ENCODE measurements at places on chromosomes 5 and 9.

DNA sequence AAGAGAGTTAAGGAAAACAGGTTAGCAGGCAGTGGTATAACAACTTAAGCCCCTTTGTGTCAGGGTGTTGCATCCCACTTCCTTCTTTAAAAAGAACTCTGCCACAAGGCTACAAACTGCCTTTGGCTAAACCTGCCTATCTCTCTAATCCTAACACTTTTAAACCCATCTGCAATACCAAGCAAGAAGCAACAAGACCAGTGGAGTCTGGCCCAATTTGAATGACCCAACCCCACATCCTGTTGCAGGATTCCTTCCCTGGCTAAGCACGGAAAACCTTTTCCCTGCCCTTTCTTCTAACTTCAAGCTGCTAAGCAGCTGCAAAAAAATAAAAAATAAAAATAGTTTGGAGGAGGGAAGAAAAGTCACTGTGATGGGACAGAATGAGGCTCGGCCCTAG is 27.1 kb downstream of the ABCA1 start:
- DNase-seq = no peak

- DNase-seq = no peak
These were observed 615.1 kb downstream of the TLE1 start for GRCh38 chr9:81074221-81074620.

DNA sequence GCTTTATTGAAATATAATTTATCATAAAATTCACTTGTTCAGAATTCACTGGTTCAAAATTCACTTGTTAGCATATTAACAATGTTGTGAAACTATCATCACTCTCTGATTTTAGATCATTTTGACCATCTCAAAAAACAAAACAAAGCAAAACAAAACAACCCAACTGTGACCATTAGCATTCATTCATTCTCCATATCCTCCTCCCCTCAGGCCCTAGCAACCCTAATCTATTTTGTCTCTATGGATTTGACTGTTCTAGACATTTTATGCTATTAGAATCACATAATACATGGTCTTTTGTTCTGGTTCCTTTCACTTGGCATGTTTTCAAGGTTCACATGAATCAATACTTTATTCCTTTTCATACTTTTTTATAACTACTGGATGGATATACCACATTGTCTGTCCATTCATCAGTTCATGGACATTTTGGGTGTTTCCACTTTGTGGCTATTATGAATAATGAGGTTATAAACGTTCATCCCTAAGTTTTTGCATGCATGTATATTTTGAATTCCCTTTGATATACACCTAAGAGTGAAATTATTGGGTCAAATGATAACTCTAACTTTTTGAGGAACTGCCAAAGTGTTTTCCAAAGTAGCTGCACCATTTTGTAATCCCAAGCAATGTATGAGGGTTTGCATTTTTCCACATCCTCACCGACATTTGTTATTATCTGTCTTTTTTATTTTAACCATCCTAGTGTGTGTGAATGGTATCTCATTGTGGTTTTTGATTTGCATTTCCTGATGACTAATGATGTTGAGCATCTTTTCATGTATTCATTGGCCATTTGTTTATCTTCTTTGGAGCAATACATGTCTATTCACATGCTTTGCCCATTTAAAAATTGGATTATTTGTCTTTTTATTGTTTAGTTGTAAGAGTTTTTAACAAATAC is 304.1 kb downstream of the SH3GL2 start:
- no peak for DNase-seq

- no peak for DNase-seq
These were observed 52.2 kb downstream of the LURAP1L start for GRCh38 chr9:12826924-12827565.

DNA sequence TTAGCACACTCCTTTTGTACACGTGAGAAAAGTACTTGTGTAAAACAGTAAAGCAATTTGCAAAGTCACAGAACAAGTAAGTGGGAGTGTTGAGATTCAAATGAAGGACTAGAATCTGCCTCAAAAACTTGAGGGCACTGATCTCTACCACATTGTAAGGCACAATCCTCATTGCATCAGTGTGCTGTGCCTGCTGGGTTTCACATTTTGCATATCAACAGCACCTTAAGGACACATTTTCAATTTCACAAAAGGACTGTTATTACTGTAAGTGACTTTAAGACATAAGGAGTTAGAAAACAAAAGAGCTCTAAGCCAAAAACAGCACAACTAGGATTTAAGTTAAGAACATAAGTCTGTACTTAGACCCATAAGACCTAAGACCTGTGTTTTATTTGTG is 44.7 kb upstream of the HK3 start:
- no peak for DNase-seq

DNA sequence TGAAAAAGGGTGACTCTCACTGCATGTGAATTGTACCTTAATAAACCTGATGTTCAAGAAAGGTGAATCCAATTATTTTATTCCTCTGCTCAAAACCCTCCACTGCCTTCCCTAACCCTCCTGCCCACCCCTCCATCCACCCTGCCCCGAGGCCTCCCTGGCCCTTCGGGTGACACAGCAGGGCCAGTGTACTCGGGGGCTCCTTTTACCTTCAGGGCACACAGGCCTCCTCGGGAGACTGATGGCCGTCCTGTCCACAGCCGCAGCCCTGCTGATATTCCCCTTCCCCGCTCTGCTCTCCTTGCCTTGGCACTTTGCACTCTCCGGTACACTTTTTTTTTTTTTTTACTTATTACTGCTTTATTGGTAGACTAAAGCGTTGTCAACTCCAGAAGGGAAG is 234.0 kb downstream of the CACNA1B start:
- DNase-seq = no peak

DNA sequence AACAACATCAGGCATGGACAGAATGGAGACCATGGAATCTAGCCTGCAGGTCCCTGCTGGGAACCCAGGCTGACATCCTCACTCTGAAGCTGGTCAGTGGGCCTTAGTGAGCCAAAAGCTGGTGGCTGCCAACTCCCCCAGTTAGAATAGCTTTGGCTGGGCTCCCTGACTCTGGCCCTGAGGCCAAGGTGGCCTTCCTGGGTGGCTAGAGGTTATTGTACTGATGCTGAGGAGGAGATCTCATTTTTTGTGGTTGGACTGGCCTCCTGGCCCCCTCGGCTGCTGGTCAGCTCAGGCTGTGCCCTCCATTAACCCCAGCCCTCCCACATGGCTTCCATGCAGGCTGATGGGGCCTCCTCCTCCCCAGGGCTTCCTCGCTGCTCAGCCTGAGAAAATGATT is 101.2 kb upstream of the PANK3 start:
- no peak for DNase-seq

- DNase-seq = no peak
These were observed 76.4 kb upstream of the SMARCA2 start for GRCh38 chr9:1938675-1939170.

GRCh38 chr9:75607521-75607920 is 283.0 kb upstream of the PCSK5 start:
- no peak for DNase-seq

DNA sequence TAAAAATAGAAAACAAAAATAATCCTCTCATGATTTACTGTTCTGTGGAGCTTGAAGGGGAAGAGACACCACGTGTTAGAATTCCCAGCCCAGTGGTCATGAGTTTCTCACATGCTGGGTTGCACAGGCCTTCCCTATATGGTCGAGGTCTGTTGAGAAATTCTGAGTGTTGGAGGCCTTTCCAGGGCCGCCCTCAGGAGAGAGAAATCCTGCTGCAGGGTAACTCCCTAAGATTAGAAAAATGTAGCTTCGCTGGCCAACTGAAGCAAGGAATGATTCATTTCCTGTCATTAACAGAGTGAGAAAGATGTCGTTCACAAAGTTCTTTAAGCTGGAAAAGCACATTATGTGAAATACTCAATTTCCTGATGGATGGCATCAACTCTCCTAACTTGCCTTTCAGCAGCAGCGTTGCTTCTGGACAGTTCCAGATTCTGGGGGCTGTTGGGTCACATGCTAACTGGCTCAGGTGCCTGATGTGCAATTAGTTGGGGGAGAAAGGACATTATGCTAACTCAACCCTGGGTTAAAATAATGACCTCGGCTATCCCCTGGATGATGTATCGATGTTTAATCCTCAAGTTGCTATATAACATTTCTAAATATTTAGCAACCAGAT is 104.8 kb upstream of the CD180 start:
- no peak for DNase-seq

GRCh38 chr5:171783051-171783450 is 2.6 kb upstream of the SMIM23 start:
- no peak for DNase-seq

- no peak for DNase-seq
These were observed 3.4 kb downstream of the MGAT1 start for GRCh38 chr5:180799194-180799593.

DNA sequence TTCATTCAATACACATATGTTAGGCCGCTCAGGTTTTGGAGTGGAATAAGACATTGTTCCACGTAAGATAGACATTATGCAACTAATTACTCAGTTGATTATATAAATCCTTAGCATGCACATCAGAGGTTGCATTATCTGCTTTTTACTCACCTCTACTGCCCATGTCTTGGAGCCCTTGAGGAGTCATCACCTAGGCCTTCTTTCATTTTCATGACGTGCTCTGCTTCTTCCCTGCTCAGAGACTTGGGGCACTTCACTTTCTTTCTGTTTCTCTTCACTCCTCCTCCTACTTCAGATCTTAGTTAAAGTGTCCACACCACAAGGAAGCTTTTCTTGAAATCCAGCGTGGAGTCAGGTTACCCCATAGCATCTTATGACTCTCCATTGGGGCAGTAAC is 241.1 kb downstream of the TLR4 start:
- no peak for DNase-seq

GRCh38 chr9:74573640-74574191 is 76.6 kb downstream of the RORB start:
- DNase-seq = no peak

DNA sequence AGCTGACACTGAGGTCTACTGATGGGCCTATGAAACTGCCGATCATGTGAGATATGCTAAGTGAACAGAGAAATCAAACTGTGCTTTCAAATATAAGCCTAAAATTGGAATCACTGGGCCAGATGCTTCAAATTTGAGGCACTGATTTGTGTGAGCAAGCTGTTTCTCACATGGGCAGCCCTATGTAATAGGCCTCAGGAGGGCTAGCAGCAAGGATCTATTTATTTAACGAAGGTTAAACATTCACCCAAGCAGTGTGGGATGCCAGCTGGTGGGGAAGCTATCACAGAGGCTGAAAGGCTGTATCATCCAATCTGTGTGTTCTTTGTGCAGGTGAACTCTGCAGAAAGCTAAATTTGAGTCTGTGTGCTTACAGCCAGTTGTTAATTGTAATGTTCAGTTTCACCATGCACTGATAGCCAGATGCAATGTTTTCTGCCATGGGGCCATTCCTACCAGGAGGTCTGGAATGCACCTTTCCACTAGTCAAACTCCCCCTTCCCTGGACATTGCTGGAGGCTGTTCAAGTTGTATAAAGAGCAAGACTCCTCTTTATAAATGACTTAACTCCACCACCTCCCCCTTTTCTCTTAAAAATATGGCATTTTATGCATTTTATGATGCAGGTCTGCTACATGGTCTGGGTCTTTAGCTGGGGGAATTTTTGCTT is 228.9 kb downstream of the SH3GL2 start:
- no peak for DNase-seq

DNA sequence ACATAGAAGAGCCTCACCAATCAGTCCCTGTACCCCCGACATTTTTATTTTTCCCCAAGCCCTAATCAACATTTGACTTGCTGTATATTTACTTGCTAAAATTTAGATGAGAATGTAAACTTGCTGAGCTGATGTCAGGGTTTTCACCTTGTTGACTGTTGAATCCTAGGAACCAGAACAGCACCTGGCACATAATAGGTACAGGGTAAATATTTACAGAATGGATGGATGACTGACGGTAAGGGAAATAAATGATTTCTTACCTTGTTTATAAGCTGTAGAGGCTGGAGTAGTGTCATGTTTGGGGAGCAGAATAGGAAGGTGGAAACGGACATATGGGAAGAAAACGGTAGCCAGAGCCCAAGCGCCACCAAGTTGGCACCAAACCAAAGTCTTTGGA is 107.0 kb upstream of the NUDT12 start:
- no peak for DNase-seq

- DNase-seq = peak; percentile 24
These were observed 511 bp downstream of the ARL15 start for GRCh38 chr5:54309691-54310432.

- no peak for DNase-seq
These were observed 198.1 kb downstream of the SYK start for GRCh38 chr9:90999425-91000397.

DNA sequence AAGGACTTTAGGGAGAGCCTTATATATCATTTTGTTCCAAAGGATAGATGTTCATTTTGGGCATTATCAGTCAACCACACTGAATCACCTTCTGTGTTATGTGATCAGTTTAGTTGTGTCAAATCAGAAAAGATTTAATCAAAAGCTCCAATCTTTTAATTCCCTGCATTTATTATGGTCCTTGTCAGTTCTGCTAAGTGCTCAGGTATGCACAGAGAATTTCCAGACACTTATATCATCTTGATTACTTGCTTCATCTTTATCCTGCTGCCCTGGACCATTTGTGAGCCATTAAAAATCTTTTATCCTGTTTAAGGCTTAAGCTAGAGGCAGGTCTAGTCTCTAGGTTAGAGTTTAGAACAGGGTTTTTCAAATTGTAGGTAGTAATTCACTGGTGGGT is 179.1 kb downstream of the CWC27 start:
- no peak for DNase-seq

GRCh38 chr9:34647084-34647403 is 569 bp downstream of the GALT start:
- DNase-seq = no peak

DNA sequence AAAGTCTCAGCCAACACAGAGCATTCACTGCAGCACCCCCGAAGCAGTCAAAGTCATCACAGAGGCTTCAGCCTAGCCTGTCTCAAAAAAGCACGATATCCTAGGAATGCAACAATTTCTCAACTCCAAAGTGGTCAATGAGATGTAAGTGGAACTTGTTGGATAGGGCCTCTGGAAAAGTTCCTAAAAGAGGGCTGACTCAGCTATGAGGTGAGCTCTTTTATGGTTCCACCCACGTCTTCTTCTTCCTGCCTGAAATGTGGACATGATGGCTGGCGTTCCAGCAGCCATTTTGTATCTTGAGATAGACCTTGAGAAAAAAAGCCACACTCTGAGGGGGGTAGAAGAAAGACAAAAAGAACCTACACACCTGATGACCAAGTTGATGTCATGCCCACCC is 32.5 kb upstream of the TRIO start:
- DNase-seq = no peak

DNA sequence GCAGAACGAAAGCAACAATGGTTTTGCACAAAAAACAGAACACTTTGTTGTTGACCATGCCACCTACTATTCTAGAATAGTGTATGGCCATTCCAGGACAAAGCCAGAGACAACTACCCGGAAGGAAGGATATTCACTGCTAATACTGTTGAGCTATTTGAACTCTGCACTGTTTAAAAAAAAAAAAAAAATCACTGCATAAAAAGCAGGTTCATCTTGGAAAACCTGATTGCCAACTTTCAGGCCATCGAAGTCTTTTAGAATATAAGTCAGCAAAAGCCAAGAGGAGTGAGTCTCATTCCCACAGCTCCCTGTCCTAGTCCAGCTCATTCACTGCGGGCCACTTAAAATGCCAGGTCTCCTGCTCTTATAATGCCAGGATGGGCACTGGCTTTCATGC is 4.0 kb downstream of the ENC1 start:
- no peak for DNase-seq

GRCh38 chr9:137370865-137371520 is 52.0 kb downstream of the EXD3 start:
- DNase-seq = no peak

GRCh38 chr5:27353540-27353939 is 315.2 kb upstream of the CDH9 start:
- no peak for DNase-seq

- DNase-seq = no peak
These were observed 9.3 kb downstream of the ADCY2 start for GRCh38 chr5:7405277-7405676.

Data from left renal pelvis (tissue), 4 donors.